ENCODE measurements at places on chromosomes 5 and 9. TPM values are rescaled to one million over a fixed set of nuclear protein-coding genes. Genes with fewer than 3 reads are reported as not detected.

The PCSK1 gene
- 3.2 TPM for total RNA-seq

The ANXA2R gene
- total RNA-seq, result 3.2 TPM

GRCh38 chr9:136014924-136015633 is 53.9 kb upstream of the UBAC1 start:
- H3K27me3 ChIP-seq, result no peaks in the 10 kb centered on the region
- no peak overlapping the region for H3K4me3 ChIP-seq

DNA sequence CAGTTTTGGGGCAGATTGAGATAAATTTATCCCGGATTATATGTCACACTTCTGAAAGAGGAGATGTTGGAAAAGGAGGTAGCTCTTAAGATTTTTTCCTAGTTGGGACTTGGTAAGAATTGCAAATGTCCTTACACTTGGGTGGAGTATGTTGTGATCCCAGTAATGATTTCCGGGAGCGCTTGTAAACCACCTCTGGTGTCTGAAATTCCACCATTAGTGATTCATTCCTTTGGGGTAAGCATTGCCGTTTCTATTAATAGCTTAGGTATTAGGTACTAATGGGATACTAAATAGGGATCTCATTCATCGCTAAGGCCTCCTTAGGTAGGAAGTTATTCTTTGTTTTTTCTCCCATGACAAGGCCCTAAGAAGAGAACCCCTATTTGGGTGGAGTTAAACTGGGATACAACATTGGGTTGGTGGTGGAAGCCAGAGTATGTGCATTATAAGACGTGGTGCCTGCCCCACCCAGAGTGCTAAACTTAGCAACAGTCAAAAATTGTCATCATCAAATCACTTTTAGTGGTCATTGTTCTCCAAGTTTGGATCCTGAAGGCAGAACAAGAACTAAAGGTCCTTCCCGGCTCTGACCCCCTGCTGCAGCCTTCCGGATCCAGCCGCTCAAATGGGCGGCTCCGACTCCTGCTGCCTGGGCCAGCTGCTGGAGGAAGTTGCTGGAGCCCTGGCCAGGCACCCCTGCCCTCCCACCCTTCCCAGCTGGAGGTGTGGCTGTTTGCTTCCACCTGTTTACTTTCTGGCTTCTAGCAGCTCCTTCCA is 31.7 kb upstream of the DAB2IP start:
- no peaks in the 10 kb centered on the region for H3K36me3 ChIP-seq
- no peak for DNase-seq
- no peaks in the 10 kb centered on the region for H3K27me3 ChIP-seq
- H3K4me1 ChIP-seq, result no peaks in the 10 kb centered on the region
- H3K4me3 ChIP-seq, result no peak overlapping the region

GRCh38 chr5:172106511-172107356 is 81.3 kb downstream of the STK10 start:
- H3K4me1 ChIP-seq, result peaks cover 40% of the 10 kb centered on the region
- no peaks in the 10 kb centered on the region for H3K27me3 ChIP-seq
- DNase-seq, result no peak
- no peak overlapping the region for H3K27ac ChIP-seq
- H3K36me3 ChIP-seq, result no peaks in the 10 kb centered on the region
